ENCODE measurements at places on chromosomes 4 and X.

DNA sequence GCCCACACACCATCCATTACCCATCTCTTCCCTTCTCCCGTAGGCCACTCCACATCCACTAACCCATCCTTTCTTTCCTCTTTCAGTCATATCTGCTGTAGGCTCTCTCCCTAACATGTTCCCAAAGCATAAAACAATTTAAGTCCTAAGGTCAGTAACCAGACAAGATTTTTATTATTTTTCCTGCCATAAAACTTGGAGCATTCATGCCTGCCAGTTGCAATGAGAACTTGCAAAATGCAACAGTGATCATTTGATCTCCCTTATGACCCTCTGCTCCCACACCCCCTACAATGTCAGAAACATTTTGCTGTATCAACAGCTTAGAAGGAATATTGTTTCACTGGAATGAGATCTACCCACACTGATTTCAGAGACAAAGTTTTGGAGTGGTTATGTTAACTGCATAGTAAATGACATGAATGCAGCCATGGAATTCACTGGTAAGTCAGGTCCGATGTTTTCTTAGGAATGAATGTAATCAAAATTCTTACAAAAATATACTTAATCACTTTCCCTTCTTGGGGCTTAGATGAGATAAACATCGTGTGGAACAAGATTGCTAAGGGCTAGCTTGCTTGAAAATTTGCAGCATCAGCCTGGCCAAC, 5.7 kb downstream of the NIPAL1 start:
- DNase-seq = no peak

DNA sequence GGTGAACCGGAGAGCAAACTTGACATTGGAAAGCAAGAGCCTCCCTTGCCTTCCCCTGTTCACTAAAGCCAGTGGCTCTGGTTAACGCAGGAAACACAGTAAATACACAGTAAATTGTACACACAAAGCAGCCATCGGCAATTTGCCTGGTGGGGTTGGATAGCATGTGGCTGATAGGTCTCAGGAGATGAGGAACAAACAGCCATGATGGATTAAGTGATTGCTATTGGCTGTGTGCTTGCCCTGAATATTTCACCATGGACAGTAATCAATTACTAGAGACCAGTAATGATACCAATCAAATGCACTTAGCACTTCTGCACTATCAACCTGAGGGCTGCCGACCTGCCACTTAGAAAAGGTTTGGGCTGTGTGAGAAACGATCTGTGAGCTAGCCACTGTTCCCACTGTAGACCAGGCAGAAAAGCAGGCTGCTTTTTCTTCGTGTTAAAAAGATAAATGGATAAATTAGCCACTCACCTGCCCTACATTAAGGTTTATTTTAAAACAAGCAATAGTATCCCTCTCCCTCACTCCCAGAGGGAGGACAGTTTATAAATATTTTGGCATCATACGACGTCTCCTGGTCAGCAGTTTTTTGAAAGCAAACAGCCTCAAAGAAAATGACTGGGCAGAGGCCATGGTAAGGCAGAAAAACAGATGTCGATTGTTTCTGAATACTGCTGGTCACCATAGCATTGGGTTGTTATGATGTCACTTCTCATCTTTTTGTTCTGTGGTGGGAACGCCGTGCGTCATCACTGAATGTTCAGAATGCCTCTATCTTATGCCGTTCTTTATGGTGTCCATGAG, 167.1 kb downstream of the MAML3 start:
- no peak for DNase-seq

DNA sequence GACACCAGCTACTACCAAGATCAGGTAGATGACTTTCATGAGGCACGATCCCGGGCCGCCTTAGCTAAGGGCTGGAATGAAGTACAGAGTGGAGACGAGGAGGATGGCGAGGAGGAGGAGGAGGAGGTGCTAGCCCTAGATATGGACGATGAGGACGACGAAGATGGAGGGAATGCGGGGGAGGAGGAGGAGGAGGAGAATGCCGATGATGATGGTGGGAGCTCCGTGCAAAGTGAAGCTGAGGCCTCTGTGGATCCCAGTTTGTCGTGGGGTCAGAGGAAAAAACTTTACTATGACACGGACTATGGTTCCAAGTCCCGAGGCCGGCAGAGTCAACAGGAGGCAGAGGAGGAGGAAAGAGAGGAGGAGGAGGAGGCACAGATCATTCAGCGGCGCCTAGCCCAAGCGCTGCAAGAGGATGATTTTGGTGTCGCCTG, 481 bp downstream of the UTP3 start:
- DNase-seq = no peak

- DNase-seq = no peak
Observed at GRCh38 chrX:97854086-97854485, 970.4 kb downstream of the RPA4 start.

GRCh38 chrX:13499736-13500135, 69.7 kb upstream of the EGFL6 start:
- DNase-seq = no peak

GRCh38 chr4:11281720-11282119, 147.0 kb downstream of the HS3ST1 start:
- no peak for DNase-seq

DNA sequence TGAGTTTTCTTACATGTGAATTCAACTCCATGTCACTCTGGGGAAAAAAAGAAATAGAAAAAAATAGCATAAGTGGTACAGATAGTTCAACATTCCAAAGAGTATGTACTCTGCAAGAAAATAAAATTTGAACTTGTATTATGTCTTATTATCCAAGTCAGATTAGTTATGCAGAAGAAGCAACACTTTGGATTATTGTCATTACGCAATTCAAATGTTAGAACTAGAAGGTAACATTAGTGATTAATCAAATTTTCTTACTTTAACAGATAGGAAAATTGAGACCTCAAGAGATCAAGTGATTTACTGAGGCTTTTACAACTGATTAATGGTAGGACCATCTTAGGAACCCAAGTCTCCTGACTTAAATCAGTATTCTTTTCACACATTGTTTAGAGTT, 159.1 kb downstream of the STIM2 start:
- DNase-seq = no peak

- DNase-seq = no peak
Observed at GRCh38 chr4:548976-549375, 27.1 kb downstream of the TMEM271 start.

- DNase-seq = no peak
Observed at GRCh38 chr4:122412547-122412946, 33.7 kb downstream of the ADAD1 start.

- no peak for DNase-seq
Observed at GRCh38 chr4:96675416-96675815, 835.5 kb downstream of the PDHA2 start.

GRCh38 chrX:153580700-153581386, 18.1 kb downstream of the CCNQ start:
- peak; percentile 28 for DNase-seq

DNA sequence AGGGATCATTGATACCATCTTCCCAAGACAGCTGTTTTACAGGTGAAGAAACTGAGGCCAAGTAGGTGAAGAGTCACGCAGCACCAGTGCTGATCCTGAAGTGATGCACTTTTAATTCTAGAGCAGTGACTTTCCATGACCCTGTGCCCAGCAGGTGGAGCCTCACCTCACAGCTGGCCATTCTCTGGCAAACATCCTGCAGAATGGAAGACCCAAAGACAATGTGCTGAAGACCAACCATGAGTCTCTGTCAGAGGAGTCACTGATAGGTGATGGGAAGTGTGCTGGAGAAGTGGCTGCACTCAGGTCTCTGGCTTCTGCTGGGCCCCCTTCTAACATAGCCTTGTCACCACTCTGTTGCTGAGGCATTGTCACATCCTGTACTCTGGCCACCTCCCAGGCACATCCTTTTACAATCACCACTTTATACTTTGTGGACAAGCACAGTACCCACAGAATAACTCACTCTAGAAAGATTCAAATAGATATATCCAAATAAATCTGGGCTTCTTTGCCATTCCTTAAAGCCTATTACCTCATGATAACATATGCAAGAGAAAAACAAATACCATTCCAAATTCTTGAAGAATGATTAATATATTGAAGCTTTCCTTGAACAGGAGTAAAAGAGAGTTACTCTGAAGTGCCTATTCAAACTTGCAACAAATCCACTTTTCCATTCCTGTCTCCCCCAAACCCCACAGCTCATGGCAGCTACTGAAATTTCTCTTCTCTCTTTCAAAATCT, 64.1 kb upstream of the SCOC start:
- DNase-seq = no peak

GRCh38 chr4:1406394-1406980, at the start of gene NKX1-1:
NKX1-1 (minus strand) TSS chr4:1406442; CDS start chr4:1406442, 0 bp downstream.
- DNase-seq = no peak

GRCh38 chr4:32485956-32486355, 1765.8 kb downstream of the PCDH7 start:
- no peak for DNase-seq

DNA sequence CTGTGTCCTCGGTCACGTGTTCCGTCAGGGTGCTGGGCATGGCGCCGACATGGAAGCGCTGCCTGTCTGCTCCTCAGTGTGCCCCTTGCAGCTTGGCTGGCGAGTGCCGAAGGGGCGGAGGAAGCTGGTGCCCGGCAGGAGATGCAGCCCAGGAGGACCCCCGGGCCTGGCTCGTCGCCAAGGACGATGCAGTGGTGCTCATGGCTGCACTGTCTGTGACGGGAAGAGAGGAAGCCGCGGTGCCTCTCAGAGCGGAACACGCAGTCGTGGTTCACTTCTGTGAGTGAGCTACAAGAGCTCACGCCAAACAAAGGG, 38.1 kb downstream of the FGFRL1 start:
- DNase-seq = peak; percentile 43

- DNase-seq = no peak
Observed at GRCh38 chr4:145388043-145388442, 93.6 kb upstream of the SMAD1 start.

DNA sequence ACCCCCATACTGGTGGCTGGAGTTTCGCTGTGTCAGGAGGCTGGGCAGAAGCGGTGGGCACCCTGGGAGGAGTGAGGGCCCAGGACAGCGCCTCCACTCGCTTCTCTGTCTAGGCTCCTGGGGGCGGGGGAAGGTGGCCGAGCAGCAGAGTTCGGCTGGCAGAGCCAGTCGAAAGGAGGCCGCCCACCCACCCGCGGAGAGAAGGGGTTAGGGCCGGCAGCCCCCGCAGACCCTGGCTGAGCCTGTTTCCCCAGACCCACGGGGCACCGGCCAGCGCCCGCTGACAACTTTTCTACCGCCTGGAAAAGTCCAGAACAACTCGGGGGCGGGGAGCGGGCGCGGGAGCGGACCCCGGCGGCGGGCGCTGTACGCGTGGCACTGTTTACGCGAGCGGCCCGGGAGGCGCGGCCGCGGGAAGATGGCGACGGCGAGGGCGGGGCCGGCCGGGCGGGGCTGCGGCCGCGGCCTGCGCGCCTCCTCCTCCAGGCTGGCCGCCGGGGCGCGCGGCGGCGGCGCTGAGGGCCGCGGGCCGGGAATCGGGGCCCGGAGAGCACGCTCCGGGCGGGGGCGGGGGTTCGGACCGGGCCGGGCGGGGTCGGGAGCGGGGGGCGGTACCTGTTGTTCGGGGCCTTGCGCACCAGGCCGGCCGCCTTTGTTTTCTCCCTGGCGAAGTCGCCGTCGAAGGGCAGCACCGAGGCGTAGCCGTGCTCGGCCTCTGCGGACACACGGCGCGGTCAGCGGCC, 628 bp downstream of the MXD4 start:
- peak; percentile 82 for DNase-seq

DNA sequence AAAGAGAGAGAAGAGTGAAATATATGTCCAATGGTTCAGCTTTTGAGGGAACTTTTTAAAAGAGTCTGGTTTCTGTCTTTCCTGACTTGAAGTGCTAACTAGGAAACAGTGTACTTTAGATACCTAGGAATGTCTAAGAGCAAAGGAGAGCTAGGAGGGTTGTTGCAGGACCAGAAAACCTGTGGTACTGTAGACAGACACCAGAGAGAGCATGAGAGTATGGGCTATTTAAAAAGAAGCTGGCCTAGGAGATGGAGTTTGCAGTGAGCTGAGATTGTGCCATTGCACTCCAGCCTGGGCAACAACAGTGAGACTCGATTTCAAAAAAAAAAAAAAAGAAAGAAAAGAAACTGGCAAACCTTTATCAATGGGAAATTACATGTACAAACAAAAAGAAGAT, 223.9 kb downstream of the FAT4 start:
- no peak for DNase-seq

- DNase-seq = no peak
Observed at GRCh38 chr4:181618896-181619295, 624.3 kb upstream of the TENM3 start.

GRCh38 chr4:69071286-69071685, 25.0 kb upstream of the UGT2B7 start:
- no peak for DNase-seq

GRCh38 chr4:87260477-87260876, 40.1 kb upstream of the KLHL8 start:
- no peak for DNase-seq

DNA sequence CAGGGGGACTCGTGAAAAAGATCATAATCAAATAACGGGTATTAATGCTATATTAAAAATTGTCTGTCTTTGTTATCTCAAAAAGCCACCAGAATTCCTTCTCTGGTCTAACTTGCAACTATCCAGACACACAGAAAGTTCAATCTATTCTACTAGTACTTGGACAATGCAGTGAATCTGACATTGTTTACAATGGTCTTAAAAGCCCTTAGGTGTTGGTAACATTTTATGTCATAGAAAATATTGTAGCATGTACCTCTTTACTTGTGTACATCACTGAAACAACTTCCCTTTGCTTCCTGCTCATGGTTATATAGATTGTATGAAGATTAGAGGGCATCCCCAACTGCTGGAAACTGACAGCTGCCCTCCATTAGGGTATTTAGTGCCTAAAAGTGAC, 71.1 kb upstream of the PPP3CA start:
- DNase-seq = no peak

- DNase-seq = no peak
Observed at GRCh38 chr4:138890891-138891570, 124.5 kb upstream of the NOCT start.

Data from right cardiac atrium (tissue), 5 donors.